Stimulated activated CD4-positive, alpha-beta T cell treated with anti-CD3 and anti-CD28 coated beads, Interleukin-4, amount 100 ng/mL, for 4 hours (primary cell): ENCODE measurements at places on chromosomes 12 and 14.
A peak's percentile ranks its signal among the peaks of the same experiment; 100 is the strongest.

DNA sequence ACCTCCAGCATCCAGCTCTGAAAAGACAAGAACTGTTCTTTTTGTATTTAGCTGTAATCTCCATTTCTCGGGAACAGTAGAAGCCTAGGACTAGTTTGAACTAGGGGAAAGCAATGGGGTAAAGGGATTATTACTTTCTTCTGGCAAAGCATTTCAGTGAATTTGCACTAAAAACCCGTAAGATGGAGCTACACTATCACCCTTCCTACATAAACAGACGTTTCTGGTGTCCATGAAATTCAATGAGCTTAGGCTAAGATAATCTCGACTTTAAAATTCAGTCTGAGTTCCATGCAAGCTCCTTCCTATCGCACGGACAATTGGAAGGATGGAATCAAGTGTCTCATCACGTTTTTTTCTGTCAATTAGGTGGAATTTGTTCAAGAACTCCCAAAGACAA lies 24.0 kb downstream of the ACSM4 start:
- DNase-seq: no peak

DNA sequence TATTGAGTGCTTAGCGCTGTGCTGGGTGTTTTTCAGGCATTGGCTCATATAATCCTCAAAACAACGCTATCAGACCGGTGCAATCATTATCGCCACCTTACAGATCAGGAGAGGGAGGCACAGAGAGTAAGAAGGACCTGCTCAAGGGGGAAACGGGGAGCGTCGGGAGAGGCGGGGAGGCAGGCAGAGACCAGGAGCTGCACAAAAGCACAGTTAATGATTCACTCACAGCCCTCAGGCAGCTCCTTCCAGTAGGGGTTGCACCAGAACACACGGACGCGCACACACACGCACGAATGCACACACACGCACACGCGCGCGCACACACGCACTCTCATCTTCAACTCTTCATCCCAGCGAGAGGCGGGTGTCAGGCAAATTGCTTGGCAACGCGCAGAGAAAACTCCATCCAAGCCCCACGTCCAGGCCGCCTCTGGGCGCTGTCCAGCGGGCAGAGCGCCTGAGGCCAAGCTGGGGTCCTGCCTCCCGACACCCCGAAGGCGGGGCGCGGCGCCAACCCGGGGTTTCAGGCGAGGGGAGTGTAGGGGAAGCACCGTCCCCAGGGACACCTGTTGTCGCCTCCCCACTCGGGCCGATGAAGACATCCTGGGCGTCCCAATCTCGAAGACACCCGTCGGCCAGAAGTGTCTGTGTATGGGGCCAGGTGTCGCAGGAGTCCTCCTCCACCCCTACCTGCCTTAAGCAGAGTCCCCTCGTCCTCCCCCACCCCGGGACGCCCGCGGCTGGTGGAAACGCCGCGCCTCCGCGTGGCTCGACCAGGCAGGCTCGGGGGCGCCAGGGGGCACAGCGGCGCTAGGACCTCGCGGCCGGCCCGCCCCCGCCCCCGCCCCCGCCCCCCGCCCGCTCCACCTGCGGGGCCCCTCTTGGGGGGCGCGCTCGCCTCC lies 35.5 kb upstream of the STON2 start:
- DNase-seq: peak; percentile 13

- no peak for DNase-seq
Measured at GRCh38 chr14:34111505-34111904, 160.6 kb upstream of the EGLN3 start.

DNA sequence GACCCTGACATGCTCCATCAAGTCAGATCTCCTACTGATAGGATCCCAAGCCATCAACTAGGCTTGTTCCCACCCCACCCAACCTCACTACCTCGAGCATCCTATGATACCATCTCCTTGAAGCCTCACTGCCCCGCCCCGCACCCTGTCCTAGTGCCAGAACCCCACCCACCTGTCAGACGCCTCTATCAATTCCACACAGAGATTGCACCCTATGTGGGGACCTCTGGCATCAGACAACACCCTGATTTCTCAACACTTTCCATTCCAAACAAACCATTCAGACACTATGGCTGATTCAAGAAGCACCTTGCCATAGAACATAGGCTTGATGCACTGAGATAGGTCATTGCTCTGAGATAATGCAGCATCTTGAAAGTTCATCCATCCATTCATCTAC lies 3.1 kb upstream of the GLTP start:
- no peak for DNase-seq

DNA sequence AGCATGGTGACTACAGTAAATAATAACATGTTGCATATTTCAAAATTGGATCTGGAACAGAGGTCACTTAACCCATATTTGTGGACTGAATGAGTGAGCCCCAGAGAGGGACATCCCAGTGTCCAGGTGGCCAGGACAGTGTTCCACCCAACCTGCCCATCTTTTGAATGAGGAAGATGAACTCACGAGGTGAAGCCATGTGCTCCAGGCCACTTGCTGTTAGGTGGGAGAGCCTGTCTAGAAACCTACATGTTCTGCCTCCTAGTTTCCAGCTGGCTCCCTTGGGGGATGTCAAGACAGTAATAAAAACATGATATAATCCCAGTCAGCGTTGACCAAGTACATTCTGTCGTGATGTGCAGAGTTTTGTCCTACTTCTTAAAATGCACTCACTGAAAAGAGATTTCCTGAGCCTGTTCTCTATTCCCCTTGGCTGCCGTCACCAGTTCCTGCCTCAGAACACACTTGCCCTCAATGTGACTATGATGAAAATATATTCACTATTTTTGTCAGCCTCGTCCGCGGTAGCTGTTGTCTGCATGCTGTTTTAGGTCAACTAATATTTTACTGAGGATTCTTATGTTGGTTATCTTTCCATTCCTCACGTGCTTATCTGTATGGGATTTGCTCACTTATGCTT lies 25.7 kb downstream of the TSPAN9 start:
- DNase-seq: no peak

- DNase-seq: no peak
Measured at GRCh38 chr12:29519585-29520182, 22.2 kb upstream of the OVCH1 start.

DNA sequence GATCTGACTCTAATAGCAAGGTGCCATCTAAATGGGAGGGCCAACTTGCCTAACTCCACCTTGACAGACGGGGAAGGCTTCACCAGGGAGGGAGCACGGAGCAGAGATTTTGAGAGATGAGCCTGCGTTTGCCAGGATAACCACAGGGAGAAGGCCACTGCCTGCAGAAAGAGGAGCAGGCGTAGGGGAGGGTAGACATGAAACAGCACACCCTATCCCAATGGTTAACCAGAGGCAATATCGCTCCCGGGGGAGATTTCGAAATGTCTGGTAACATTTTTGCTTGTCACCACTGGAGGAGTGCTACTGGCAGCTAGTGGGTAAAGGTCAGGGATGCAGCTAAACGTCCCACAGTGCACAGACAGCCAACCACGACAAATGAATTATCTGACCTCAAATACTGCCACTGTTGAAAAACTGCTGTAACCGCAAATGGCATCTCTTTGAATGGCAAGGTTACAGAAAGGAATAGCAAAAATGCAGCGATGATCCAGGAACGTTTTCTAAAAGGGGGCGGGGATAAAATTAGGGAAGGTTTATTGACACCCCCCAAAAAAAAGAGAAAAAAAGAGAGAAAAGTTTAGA lies 126.0 kb upstream of the ATF7IP start:
- no peak for DNase-seq

- no peak for DNase-seq
Measured at GRCh38 chr14:88166616-88167015, 156.5 kb downstream of the KCNK10 start.

DNA sequence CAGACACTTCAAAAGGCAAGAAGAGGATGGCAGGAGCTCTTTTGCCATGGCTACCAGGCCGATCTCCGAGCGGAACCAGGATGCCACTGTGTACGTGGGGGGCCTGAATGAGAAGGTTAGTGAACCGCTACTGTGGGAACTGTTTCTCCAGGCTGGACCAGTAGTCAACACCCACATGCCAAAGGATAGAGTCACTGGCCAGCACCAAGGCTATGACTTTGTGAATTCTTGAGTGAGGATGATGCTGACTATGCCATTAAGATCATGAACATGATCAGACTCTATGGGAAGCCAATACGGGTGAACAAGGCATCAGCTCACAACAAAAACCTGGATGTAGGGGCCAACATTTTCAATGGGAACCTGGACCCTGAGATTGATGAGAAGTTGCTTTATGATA lies 9.8 kb downstream of the GARIN2 start:
- DNase-seq: no peak

GRCh38 chr12:30687265-30687986 lies 8.2 kb downstream of the IPO8 start:
- DNase-seq: no peak

- no peak for DNase-seq
Measured at GRCh38 chr12:3281588-3282383, 204.6 kb downstream of the TSPAN9 start.

- no peak for DNase-seq
Measured at GRCh38 chr14:77040741-77041653, 12.5 kb upstream of the IRF2BPL start.

- no peak for DNase-seq
Measured at GRCh38 chr12:81077686-81078441, at the start of gene ACSS3. TSS of gene ACSS3 (plus strand) at chr12:81078079. CDS start at chr12:81078121, 42 bp downstream.

DNA sequence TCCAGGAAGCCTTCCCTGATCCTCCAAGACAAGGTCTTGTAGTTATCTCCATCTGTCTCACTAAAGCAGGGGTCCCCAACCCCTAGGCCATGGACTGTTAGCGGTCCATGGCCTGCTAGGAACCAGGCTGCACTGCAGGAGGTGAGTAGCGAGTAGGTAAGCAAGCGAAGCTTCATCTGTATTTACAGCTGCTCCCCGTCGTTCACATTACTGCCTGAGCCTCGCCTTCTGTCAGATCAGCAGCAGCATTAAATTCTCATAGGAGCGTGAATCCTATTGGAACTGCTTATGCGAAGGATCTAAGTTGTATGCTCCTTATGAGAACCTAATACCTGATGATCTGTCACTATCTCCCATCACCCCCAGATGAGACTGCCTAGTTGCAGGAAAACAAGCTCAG lies 12.4 kb upstream of the NFYB start:
- DNase-seq: no peak

GRCh38 chr12:94707892-94708291 lies 57.5 kb upstream of the TMCC3 start:
- no peak for DNase-seq

DNA sequence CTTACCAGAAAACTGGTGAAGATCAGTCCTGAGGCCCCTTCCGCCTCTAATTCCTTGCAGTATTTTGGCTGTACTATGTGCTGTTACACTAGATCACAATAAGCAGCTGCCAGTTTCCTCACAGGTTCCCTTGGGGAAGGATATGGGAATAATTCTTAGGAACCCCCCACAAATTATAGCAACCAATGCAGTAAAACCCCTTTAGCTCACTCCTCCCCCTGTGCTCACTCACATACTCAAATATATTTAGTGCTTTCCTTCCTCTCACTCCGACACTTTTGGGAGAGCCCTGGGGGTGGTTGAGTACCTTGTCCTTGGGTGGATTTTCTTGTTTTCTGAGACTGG lies 162.7 kb downstream of the ETV6 start:
- DNase-seq: no peak

DNA sequence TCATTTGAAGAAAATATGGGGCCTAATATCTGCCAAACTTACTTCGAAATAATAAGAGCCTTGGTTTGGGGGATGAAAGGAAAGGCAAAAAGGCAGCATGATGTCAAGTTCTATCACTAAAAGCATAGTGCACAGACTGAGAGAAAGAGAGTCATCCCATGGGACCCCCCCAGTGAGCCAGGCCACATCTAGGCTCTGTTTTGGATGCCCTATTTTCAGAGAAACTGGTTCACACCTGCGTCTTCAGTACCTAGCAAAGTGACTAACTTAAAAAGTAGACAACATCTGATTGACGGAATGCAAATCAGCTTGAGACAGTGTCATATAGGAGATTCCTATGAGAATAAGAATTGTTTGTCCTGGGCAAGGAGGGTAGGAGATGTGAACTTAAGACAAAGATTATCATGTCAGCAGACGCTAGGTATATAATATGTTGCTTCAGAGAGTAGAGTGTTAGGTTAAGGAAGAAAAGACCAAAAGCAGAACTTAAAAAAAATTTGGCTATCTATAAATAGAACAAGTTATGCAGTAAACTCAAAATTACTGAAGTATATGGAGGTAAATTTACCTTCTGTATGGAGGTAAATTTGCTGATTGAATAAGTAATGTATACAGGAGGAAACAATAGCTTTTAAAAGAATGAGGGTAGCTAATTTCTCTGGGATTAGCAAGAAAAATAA lies 148.2 kb downstream of the SLC41A2 start:
- no peak for DNase-seq

DNA sequence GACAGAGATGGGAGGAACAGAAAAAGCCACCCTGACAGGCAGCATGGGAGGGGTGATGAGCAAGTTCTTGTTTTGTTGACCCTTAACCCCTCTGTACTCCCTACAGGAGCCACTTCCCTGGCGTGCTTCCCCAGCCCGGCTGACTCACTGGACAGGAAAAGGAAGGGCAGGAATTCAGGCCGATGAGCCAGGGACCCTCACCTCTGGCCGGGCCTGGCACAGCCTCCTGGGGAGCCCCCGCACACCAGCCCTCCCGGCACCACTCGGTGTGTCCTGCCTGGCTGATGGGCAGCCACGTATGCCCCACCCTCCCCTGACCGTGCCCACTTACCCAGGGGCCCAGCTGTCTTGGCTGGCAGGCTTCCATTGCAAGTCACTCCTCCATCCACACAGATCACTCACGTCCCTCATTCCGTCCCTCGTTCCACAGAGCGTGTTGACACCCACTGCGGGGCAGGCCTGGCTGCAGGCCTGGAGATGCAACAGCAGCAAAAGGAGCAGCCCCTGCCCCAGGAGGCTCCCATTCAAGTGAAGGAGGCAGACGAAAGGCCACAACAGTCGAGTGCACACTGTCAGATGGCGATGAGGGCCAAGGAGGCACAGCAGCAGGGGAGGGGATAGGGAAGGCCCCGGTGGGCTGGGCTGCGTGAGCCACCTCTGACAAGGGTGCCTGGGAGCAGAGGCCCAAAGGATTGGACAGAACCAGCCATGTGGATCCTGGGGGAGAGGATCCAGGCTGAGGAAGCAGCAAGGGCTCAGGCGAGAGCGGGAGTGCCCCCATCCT lies 19.7 kb upstream of the CD9 start:
- no peak for DNase-seq

GRCh38 chr14:52026901-52027300 lies 37.6 kb downstream of the RTRAF start:
- no peak for DNase-seq

DNA sequence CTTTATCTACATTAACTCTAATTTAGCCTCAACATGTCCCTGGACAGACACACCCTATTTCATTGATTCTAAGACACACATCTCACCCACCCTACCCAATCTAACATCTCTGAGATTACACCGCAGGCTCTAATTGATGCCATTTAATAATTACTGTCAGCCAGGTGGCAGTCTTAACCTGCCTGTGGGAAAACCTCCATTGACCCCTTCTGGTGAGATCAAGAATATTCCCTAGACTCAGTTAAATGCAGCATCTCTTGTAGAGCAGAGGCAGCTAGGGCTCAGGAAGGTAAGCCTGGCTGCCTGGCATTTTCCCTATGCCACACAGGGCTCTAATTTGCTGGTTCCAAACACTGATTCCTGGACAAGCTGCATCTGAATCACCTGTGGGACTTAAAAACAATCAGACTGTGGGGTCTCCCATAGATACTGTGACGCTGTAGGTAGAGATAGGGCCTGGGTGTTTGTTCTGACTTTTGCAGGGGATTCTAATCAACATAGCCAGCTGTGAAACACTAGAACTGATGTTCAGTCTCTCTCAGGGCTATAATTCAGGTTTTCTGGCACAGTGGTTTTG lies 14.3 kb downstream of the MCRS1 start:
- DNase-seq: no peak
